Esophagus mucosa (tissue), 1 donor: ENCODE measurements at places on chromosomes 16 and 17. TPM values are rescaled to one million over a fixed set of nuclear protein-coding genes. Genes with fewer than 3 reads are reported as not detected.

PRSS21 gene
- 6.9 TPM for total RNA-seq

CHD9 gene
- total RNA-seq = 39.3 TPM

LRRC37A gene
- 1.4 TPM for total RNA-seq

KRT27 gene
- total RNA-seq = not detected

HOXB13 gene
- total RNA-seq = not detected

PTX4 gene
- total RNA-seq = not detected

DCXR gene
- 138 TPM for total RNA-seq

SARM1 gene
- 1.6 TPM for total RNA-seq

GSG1L gene
- total RNA-seq = not detected

RHBDL3 gene
- total RNA-seq = 0.08 TPM

RCVRN gene
- not detected for total RNA-seq

DBNDD1 gene
- 13.9 TPM for total RNA-seq

KRTAP2-3 gene
- not detected for total RNA-seq

CCT6B gene
- total RNA-seq = 0.96 TPM

TP53TG3E gene
- not detected for total RNA-seq

NAGS gene
- total RNA-seq = 2.4 TPM

SMIM5 gene
- total RNA-seq = 10.1 TPM

EVPL gene
- 175 TPM for total RNA-seq

FXR2 gene
- total RNA-seq = 17.0 TPM

CNGB1 gene
- 0.32 TPM for total RNA-seq

PCTP gene
- total RNA-seq = 9.1 TPM

MPP2 gene
- total RNA-seq = 0.32 TPM

AP1G1 gene
- total RNA-seq = 74.9 TPM

NUDT7 gene
- total RNA-seq = 7.6 TPM

PPY gene
- not detected for total RNA-seq

PIPOX gene
- total RNA-seq = 0.64 TPM
